T-helper 17 cell (primary cell): ENCODE measurements at places on chromosomes 2 and 18.

- DNase-seq = no peak
Measured at GRCh38 chr2:83582589-83582988, 876.5 kb downstream of the SUCLG1 start.

DNA sequence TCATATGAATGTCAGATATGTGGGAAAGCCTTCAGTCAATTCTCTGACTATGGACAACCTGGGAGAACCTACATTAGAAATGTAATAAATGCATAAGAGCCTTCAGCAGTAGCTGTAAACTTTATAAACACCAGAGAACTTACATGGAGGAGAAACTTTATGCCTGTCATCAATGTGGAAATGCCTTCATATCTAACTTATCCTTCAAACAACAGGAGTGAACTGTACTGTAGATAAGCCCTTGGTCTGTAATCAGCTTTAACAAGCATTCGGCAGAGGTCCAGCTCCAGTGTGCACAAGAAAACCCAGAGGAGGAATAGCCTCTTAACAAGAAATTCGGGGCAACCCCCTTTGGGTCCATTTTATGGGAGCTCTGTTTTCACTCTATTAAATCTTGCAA is 14.8 kb upstream of the UXS1 start:
- DNase-seq = no peak

- DNase-seq = no peak
Measured at GRCh38 chr2:28117104-28117596, 226.6 kb downstream of the BABAM2 start.

- DNase-seq = no peak
Measured at GRCh38 chr2:26396734-26397298, 4.9 kb upstream of the DRC1 start.

GRCh38 chr2:23772684-23773083 is 154.2 kb downstream of the ATAD2B start:
- no peak for DNase-seq

DNA sequence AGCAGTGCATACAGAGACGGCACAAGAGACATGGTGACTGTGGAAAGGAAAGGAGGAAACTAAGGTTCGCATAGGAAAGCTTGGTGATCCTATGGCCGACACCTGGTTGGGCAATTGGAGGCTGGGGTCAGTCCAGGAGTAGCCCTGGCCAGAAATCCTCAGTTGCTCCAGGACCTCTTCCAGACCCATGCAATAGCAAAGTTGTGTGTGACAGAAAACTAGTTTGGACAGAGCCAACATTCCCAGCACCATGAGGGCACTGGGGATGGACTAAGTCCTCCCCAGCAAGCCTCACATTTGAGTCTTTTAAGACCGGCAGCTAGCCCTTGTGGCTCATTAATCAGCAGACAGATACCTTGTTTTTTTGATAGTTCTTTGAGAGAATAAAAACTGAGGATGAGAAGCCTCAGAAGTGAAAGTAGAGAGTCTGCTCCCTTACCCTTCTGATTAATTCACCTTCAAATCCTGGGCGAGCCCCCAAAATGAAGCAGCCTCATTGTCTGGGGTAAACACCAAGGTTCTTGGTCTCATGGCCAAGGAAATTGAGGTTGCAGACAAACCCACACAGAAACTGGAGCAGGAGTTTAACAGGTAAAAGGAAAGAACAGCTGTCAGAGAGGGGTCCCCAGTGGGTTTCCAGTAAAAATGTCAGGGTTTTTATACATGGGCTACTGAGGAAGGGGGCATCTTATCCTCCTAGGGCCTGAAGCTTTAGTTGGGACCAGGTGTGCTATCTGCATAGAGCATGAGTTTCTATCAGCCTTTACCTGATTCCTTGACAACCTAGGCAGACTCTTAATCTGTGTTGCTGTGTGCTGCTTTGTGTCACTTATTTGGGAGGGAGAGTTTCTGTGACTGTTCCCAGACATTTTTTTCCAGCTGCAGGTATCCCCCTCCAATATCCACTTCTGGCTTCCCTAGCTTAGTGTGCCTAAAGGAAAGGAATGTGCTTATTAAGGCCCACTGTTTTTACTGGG is 39.1 kb downstream of the STK17B start:
- DNase-seq = no peak

GRCh38 chr2:8633735-8634313 is 48.0 kb upstream of the ID2 start:
- no peak for DNase-seq

- DNase-seq = peak; percentile 27
Measured at GRCh38 chr2:105926960-105927678, 182.4 kb downstream of the NCK2 start.

GRCh38 chr2:239611222-239611795 is 210.5 kb upstream of the HDAC4 start:
- no peak for DNase-seq

GRCh38 chr2:148046802-148047201 is 25.9 kb downstream of the MBD5 start:
- DNase-seq = no peak

DNA sequence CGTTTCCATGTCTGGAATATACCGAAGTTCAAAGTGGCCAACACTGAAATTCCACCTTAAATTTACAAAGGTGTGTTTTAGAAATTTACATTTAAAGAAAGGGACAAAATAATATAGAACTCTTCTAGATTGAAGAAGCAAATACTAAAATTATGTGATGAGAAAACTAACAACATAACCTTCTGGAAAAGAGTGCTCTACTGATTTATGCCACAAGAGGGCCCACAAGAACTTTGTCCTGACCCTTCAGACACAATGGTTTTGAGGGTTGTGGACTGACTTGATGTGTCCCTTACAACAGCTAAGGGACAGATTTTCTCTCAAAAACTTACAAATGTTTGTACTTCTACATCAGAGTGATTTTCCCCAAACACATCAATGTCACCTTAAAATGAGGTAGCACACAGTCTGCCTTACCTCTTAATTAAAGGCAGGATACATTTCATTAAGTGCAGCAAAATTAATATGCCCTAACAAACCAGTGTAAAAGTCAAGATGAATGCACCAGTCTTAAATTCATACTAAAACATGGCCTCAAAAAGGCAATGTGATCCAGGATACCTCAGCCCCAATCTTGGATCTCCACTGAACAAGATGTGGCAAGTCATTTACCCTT is 36.2 kb downstream of the EIF2AK3 start:
- DNase-seq = no peak

- no peak for DNase-seq
Measured at GRCh38 chr2:150781142-150781541, 293.7 kb upstream of the RND3 start.

GRCh38 chr2:55115761-55116597 is 65.7 kb upstream of the RTN4 start:
- no peak for DNase-seq

DNA sequence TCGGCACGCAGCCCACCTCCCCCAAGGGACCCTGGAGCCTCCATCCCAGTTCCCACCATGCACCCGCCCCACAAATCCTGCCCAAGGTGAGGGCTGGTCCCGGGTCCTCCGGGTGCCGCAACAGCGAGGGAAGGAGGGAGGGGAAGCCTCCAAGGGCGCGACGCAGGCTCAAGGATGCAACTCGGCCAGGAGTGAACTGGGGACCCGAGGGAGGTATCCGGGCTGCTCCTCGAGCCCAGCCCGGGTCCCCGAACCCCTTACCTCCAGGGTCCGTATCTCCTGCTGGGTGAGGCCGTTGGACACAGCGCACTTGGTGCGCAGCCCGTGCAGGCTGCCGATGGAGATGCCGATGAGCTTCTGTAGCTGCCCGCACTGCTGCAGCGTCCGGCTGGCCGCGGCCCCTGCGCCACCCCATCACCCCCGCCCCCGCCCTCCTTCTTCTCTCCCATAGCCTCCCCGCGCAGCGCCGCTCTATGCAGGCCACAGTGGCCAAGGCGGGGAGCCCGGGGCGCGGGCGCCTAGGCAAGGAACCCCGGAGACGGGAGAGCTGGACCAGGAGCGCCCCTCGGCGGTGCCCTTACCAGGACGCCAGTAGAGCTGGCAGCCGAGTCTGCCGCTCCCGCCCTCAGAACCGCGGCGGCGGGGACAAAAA is 124.1 kb downstream of the ANKRD30BL start:
- DNase-seq = no peak

DNA sequence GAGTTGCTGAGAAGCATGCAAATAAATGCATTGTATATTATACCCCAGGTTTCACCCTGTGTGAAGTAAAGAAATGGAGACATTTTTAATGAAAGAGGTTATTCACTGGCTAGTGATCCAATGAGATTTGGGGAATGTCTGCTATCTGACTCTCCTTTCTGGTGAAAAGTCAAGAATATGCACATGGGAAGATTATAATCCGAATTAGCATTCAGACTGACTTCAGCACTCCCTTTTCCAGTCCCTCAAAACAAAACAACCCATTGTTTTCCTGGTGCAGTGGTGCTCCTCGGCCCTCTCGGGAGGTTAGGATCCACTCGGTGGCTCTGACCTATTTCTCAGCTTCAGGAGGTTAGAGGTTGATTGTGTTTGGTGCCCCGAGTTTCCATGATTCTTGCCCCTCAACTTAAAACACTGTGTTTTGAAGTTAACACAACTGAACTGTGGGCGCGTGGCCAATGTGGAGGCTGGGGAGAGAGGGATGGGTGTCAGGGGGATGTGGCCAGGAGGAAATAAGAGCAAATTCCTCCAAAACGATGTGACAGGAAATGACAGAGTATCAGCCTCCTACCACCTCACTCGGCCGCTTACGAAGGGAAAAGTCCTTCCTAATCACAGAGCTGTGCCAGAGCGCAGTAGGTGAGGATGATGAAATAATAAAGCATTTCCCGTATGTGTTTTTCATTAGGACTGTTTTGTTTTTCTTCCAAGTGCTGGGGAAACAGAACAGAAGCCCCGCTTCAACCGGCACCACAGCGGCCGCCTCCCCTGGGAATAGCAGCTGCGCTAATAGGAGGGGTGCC is 440.1 kb downstream of the MTX2 start:
- DNase-seq = no peak

DNA sequence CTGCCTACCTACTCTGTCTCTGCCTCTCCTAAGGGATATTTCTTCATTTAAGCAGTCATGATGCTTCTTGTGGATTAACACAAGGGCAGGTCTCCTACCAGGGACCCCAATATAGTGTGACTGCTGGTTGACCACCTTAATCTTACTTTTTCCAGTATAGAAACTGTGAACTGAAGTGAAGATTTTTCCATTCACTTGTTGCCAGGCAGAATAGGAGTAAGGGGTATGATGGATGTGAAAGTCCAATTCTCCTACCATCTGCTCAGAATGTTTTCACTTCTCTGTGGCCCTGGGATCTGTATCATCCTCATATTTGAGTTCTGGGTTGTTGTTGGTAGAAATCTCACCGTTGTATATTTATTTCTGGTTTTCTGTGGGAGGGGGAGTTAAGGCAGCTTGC is 247.8 kb downstream of the WDPCP start:
- DNase-seq = no peak

GRCh38 chr2:9708683-9709538 is 78.1 kb upstream of the YWHAQ start:
- no peak for DNase-seq

GRCh38 chr2:170248574-170249393 is 70.8 kb downstream of the MYO3B start:
- no peak for DNase-seq

DNA sequence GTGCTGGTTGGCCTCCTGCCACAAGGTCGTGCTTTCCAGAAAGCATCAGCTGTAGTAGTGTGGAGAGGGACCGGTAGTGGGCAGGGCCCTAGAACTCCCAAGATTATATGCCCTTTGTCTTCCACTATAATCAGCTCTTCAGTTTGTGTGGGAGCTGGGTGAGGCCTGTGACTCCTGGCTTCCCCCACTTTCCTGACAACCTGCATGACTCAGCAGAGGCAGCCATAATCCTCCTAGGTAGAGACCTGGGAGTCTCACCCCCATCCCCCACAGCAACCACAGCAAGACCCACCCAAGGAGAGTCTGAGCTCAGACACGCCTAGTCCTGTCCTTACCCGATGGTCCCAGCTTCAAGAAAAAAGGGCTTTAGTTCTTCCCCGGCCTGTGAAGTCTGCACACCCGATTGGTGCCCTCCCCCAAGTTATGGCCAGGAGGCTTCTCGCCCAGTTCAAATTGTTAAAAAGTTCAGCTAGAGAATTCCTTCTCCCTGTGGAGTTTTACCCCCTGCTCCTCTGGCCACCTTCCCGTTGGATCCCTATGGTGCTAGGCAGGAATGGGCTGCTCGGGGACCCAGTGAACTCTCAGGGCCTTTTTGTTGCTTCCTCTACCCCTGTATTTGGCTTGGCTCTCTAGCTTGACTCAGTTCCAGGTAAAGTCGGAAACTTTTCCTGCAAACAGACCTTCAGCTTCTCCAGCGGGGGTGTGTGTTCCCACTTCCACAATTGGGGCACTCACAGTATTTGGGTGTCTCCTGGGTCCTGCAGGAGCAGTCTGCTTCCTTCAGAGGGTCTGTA is 57.8 kb upstream of the FAM237A start:
- no peak for DNase-seq

DNA sequence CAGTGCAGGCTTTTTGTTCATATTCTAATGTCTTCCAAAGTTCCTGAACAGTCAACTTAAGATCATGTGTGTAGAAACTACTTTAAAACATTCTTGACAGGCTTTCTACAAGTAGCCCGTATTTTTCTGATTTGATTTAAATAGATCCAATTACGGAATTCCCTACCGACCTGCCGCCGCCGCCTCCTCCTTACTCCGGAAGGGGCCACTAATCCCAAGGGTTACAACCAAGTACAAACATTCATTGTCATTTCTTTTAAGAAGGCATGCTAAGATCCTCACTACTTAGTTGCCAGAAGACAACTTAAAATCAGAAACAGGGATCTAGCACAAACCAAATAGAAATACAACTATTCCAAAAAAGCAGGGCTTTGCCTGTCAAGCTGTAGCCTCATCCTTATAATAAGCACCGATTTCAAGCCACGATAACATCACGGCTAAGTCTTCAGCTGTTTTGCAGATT is 784 bp downstream of the WDR33 start:
- DNase-seq = no peak

- DNase-seq = no peak
Measured at GRCh38 chr2:224146356-224147160, 107.5 kb upstream of the SERPINE2 start.

- DNase-seq = no peak
Measured at GRCh38 chr2:163751696-163752095, 15.9 kb upstream of the FIGN start.

GRCh38 chr2:207839575-207839974 is 69.9 kb upstream of the FZD5 start:
- DNase-seq = no peak

DNA sequence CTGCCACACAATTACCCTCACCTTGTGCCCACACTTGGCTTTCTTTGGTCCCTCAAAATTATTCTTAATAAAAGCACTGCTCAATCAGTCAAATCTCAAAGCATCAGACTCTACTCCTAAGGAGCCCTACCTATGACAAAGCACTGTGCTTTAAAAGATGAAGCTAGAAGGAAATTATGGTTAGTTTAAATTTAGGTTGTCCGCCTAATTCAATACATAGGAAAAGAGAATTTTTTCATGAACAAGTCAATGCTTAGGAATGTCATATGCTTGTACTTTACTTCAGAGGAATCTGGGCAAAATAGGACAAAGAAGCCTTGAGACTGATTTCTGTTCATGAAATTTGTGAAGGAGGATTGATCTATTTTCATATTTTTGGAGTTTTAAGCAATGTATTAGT is 726.4 kb upstream of the CDH2 start:
- no peak for DNase-seq

- no peak for DNase-seq
Measured at GRCh38 chr2:160232905-160233475, 32.9 kb upstream of the ITGB6 start.

GRCh38 chr2:143850084-143850483 is 669.8 kb downstream of the ZEB2 start:
- DNase-seq = no peak

- no peak for DNase-seq
Measured at GRCh38 chr2:28490558-28490957, 5.3 kb upstream of the PLB1 start.

- no peak for DNase-seq
Measured at GRCh38 chr2:129711816-129712675, 267.4 kb upstream of the RAB6C start.
